ENCODE measurements at places on chromosomes 2 and 18.

- DNase-seq, result no peak
These were observed 73.5 kb downstream of the VAPA start for GRCh38 chr18:9987345-9987744.

GRCh38 chr2:205176546-205176945 is 505.8 kb upstream of the NRP2 start:
- DNase-seq, result no peak

DNA sequence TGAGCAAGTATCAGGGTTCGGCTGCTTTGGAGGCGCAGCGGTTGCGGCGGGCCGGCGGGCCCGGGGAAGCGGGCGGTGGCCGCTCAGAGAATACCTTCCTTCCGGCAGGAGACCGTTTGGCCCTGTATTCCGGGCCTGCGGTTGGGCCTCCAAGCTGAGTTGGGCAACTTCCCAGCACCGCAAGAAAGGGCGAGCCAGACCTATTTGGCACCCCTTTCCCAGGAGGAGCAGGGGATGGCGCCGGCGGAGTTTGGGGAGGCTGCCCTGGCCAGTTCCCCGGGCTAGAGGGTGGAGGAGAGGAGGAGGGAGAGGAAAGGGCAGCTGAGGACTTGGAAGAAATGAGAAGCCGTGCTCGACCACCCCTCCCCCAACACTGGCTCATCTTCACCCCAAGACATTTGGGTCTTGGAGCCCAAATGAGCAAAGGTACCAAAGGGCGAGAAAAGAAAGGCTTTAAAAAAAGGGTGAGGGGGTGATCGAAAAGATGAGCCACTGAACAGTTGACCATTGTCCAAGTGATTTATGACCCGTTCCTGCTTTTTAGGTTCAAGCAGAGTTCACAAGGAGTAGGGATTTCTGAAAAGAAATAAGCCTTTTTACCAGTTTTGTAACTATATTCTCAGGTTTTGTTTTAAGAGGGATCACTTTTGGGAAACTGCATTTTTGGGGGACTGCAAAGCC is 8.4 kb downstream of the HOXD3 start:
- no peak for DNase-seq

- DNase-seq, result no peak
These were observed 185.7 kb downstream of the TPGS2 start for GRCh38 chr18:36643061-36643460.

- no peak for DNase-seq
These were observed 2.9 kb downstream of the CEP68 start for GRCh38 chr2:65059071-65059470.

DNA sequence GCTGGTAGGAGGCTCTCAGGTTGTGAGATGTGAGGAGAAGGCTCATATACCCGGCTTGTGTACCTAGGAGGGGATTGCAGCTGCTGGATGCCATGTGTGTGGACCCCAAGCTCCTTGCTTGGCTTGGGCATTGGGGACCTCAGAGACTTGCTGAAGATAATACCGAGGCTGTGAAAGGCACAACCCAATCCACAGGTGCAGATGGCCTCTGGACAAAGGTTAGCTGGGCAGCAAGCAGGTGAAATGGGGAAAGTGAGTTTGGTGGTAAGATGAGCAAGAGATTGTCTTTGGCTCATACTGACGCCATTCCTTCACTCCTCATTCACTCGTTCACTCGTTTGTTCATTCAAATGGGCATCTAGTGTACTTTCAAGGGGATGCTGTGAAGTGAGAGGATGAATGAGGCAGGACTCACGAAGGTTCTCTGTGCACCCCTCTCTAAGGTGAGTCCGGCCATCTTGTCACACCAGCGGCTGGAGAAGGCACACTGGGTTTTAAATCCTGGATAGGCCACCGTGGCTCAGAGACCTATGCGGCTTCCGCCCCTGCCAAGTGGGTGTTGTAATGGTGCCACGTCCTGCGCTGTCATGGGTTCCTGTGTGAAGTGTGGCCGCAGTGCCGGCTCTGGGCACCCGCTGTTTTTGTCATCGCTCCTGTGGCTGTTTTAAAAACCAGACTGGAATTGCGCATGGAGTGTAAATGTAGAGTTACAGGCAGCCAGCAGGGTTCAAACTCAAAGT is 13.7 kb downstream of the FBLN7 start:
- DNase-seq, result no peak

DNA sequence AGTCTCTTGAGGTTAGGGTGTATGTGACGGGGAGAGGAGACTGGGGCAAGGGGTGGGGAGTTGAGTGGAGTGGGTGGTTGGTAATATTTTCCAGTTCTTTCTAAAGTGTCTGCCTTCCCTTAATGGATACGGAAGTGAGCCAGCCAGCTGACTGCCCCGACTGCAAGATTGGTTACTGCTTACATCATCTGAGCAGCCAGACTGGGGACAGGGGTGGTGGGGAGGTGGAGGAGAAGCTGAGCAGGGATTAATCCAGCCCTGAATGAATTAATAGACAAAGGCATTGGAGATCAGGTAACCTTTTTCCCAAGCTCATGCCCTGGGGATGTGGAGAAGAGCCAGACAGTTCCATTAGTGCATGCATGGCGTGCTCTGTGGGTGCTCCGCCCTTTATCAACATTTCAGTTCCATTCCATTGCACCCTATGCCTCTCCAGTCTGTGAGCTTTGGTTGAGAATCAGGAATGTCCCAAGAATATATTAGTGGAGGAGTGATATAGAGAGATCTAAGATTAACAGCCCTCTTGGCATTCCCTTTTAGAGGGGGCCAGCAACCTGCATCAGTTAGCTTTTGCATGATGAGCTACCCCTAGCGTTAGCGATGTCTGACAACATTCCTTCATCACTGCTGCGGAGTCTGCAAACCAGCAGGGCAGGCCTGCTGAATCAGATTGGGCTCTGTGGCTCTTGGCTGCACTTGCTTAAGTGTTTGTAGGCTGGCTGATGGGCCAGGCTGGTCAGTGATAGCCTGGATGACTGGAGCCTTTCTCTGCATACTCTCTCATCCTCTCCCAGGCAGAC is 67.4 kb downstream of the TNP1 start:
- no peak for DNase-seq

- no peak for DNase-seq
These were observed 743.6 kb downstream of the RNF144A start for GRCh38 chr2:7660816-7661215.

GRCh38 chr2:102111823-102112222 is 30.7 kb upstream of the IL1R1 start:
- no peak for DNase-seq

GRCh38 chr2:140639628-140640027 is 1491.2 kb downstream of the LRP1B start:
- no peak for DNase-seq

GRCh38 chr2:1974397-1974796 is 230.1 kb upstream of the PXDN start:
- no peak for DNase-seq

GRCh38 chr2:187851955-187852561 is 297.8 kb upstream of the TFPI start:
- no peak for DNase-seq

GRCh38 chr2:143482771-143483170 is 353.6 kb downstream of the ARHGAP15 start:
- DNase-seq, result no peak

GRCh38 chr2:12320991-12321641 is 395.6 kb upstream of the TRIB2 start:
- peak; percentile 69 for DNase-seq

- peak; percentile 24 for DNase-seq
These were observed 46.4 kb downstream of the BMP10 start for GRCh38 chr2:68824831-68825230.

DNA sequence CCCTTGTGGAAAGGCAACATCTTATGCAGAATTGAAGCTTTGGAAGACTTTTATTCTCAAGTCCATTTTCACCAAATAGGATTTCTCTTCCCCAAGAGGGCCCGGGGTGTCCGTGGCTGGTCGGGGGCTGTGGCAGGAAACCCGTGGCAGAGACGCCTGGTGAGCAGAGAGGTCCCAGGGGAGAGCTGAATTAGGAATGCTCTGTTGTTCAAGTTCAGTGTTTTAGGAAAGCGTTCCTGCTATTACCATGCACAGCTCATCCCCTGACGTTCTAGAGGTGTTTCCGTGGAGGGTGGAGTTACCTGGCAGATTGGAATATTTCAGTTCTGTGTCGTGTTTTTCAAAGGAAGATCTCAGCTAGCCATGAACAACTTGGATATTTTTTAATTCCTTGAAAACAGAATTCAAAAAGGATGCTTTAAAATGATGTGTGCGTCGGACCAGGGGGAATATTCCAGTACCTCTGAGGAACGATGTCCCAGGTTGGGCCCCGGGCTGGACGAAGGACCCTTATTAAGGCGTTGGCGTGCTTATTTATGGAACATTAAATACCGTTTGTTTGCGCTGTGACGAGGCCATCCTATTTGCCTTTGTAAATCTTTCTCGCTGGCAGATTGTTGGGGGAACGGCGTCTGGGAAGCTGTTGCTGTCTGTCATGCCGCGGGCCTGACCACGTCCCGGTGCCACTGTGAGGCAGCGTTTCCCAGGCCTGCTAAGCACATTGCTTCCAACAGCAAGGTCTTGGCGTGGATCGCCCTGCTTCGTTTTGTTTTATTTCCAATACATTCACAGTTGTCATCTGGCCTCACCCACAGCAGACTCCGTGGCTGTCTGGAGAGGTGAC is 8.2 kb downstream of the NFATC1 start:
- DNase-seq, result no peak

DNA sequence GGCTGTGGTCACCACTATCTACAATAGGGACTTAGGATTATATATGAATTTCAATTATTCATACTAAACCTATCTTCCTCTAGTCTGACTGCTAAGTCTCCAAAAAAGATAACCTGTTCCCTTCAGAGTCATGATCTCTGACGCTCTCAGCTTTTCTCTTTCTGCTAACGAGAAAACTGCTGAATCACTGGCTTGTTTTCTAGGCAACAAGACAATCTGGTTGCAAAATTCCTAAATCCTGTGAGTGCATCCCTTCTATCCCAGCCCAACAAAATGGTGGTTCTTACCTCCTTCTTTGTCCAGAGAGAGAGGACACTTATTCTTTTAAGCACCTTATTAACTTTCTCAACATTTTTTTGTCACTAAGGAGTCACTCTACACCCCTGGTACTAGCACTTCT is 312.3 kb upstream of the PKDCC start:
- DNase-seq, result no peak

GRCh38 chr2:3223080-3223923 is 154.3 kb downstream of the EIPR1 start:
- no peak for DNase-seq
